ENCODE measurements at places on chromosomes 16 and 17.

DNA sequence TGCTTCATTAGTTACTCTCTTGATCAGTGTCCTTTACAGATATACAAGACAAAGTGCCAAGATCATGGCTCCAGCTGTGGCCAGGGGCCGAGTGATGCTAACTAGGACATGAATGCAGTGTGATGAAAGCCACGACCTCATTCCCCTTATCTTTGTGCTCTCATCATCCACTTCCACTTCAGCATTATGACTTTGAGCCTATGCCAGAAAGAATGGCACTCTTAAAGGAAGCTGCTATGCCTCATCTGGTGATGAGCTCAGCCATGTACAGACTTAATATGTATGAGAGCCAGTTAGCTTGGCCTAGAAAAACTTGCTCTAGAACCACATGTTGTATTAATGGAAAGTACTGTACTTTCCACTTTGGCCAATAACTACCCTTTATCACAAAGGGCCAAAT, 179.1 kb downstream of the TOX3 start:
- DNase-seq = no peak

DNA sequence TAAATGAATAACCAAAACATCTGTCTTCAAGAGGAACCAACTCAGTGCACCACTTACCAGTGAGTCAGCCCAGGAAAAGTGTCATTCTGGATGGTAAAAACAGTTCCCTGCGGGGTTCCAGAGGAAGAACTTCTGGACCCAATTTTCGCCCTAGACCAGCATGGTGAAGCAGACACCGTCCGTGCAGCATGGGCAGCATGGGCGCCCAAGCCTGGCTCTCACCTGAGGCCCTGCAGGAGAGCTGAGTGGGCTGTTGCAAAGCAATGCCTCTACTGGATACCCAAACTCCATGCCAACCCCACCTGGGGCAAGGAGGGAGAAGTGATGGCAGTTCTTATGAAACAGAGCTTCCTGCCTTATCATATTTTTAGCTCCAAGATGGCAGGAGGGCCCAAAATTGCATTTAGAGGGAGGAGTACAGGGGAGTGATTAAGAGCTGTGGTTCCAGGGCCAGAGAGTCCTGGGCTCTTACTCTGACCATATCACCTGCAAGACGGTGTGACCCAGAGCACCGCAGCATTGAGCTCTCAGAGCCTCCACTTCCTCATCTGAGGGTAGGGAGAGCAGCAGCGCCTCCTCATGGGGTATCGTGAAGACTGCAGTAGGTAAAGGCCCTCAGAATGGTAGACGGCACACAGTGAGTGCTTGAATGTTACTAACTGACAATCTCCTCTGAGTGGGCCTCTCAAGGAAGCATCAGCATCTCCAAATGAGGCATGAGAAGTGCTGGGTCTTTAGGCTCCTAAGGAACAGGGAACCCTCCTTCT, 16.6 kb upstream of the INPP5K start:
- DNase-seq = no peak

DNA sequence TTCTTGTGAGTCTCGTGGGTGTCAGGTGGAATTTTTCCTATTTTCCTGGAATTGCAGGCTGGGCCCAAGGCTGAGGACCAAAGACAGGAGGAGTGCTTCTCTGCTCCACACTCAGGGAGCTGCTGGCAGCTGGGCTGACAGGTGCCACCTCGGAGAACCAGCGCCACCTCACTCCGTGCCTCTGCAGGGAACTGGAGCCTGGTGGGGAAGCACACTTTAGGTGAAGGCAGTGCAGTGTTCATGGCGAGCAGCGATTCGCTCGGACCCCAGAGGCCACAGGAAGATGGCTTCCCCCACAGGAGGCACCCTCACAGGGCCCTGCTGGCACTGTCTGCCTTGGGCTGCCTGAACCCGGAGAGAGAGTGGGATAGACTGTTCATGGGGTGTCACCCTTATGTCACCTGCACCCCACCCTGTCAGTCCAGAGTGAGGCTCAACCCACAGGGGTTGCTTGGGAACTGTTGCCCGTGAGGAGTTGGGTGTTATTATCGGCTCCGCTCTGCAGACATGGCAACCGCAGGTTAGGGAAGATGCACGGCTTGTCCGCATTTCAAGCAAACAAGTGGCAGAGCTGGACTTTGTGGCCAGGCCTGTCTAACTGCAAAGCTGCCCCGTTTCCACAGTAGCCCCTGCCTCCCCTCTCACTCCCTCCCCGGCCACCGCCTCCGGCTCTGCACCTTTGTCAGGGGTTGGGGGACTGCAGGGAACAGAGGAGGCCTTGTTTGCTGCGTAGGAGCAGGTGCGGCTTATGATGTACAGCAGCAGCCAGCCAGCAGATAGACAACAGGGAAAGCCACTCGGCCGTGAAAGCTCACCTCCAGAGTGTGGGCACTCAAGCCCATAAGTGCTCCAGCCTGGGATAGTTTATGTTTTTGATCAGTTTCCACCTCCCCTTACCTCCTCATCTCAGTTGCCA, 15.5 kb downstream of the TBC1D24 start:
- DNase-seq = no peak

DNA sequence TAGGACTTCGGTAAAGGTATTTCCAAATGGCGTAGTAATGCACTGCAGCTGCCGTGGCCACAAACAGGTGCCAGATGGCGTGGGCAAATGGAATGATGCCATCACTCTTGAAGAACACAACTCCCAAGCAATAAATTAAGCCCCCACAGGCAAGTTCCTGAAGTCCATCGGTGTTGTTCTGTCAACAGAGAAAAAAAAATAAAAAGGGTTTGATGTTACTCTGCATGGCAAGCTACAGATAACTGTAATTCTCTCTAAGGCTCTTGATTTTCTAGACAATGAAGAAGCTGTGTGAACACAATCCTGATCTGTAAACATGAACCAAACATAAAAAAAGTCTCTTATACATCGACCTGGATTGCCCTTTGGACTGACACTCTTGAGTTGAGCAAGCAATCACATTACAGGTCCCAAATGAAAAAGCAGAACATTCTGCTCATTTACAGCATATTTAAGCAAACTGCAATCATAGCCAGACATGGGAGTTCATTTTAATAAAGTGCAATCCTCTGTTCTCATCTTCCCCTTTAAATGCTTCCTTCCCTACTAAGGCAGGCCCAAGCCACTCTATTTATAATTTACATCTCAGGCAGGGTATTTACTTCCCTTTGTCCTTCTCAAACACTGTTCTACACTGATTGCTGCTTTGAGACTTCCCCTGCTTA, 27.1 kb downstream of the MMD start:
- no peak for DNase-seq

DNA sequence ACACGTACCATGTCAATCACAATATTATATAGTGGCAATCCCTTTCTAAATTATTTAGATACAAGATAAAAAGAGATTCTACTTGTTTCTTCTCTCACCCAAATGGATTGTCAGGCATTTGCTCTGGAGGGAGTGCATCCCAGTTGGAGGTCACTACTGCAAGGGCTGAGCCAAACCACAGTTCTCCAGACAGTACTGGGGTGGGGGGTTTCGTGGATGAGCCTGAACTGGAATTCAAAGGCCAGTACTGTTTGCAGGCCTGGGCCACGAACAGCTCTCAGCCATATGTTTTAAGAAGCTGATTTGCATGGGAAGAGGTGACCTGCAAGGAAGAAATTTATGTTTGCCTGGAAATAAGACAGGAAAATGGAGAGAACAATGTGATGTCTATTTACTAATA, 314.9 kb downstream of the PMP22 start:
- DNase-seq = no peak

DNA sequence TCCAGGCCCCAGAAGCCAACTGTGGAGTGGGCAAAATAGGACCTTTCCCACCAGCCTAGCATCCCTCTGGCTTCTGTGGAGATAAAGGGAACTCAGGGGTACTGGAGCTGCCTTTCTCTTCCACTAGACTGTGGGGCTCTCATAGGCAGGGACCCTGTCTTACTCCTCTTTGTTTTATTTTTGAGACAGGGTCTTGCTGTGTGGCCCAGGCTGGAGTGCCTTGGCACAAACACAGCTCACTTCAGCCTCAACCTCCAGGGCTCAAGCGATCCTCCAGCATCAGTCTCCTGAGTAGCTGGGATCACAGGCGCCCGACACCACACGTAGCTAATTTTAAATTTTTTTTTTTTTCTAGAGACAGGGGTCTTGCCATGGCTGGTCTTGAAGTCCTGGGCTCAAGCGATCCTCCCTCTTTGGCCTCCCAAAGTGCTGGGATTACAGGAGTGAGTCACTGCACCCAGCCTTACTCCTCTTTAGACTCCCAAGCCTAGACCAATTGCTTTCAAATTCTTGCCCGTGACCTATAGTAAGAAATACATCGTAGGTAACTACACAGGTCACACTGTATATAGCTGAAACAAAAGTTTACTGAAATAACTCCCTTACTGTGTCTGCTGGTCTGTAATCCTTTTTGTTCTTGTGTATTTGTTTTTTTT, 2.6 kb downstream of the RAI1 start:
- DNase-seq = no peak

DNA sequence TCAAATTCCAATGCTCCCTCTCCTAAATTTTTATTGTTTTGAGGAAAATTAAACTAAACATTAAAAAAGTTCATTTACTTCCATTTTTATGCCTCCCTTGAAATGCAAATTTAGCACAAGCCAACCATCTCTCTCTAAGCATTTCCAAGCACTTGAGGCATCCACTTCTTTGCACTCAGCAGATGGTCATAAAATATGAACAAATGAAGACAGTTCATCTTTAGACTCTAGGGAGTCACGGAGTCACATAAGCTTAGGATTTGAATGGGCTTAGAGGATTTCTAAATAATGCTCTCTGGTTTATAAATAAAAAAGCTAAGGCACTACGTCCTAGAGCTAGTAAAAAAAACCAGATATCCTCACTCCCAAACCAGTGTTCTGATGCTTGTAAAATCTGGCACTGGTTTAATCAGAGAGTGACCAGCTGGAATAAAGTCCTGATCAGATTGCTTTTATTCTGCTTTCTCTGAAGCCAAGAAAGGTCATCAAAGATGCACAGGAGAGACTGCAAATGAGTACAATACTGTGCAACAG, 204.2 kb downstream of the CA10 start:
- DNase-seq = no peak

DNA sequence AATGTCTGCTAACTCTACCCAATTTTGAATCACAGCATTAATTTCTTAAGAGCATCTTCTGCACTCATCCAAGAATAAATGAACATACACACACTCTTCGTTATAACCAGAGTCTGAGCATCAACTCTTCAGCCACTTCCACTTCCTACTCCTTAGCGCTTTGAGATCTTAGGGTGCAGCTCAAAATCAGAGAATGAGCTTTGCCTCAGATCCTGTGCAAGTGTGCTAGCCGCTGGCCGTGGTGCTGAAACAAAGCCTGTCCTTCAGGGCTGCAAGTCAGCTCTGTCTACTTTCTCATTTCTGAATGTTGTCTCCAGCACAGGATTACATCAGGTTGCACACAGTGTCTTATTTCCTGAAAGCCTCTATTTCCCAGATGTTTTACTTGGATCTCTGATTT, 165.4 kb downstream of the AIPL1 start:
- no peak for DNase-seq

- DNase-seq = no peak
These were observed 2.5 kb downstream of the PIK3R5 start for GRCh38 chr17:8963014-8963413.

DNA sequence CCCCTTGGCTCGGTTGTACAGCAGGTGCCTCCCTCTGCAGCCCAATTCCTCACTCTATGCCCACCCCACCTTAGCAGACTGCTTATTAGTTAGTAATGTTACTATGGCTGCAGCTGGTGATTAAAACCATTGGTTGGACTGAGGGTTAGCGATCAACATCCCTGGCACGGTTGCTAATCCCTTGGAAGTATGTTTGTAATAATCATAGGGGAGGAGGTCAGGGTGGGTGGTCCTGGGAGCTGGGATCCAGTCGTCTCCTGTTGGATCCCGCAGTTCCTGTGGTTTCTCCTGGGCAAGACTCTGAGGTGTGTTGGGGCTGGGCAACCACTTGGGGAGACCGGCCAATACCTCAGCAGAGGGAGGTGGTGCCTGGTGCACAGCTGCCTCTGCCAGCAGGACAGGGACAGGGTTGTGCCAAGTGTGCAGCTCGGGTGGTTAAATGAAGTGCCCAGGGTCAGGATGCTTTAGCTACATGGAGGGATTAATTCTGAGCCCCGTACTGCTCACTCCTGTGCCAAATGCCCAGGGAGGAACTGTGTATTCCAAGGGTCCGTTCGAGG, 38.0 kb downstream of the FZD2 start:
- DNase-seq = no peak

All from activated CD8-positive, alpha-beta memory T cell treated with anti-CD3 and anti-CD28 coated beads for 4 hours (primary cell).